ENCODE measurements at places on chromosomes 3 and 15. TPM values are rescaled to one million over a fixed set of nuclear protein-coding genes. Genes with fewer than 3 reads are reported as not detected.
A peak's percentile ranks its signal among the peaks of the same experiment; 100 is the strongest.

DNA sequence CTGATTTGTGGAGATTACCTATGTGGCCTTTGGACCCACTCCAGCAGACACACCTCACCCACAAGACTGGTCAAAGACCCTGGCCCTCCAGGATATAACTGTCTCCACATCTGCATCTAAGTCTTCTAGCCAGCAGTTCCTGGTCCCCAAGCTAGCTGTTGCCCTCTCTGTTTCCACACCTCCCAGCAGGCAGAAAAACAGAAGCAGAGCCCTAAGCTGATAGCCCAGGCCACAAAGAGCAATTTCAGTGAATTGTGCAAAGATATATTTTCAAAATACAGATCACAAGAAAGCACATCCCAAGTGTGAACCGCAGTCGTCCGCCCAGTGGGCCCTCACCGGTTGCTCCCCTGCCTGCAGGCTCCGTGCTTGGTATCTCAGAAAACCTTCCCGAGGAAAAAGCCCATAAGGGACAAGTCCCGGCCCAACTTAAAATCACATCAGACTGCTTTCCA is 2.6 kb downstream of the TNIK start:
- no peak for DNase-seq

- no peak for DNase-seq
These were observed 85.4 kb upstream of the ABHD2 start for GRCh38 chr15:89002830-89003229.

DNA sequence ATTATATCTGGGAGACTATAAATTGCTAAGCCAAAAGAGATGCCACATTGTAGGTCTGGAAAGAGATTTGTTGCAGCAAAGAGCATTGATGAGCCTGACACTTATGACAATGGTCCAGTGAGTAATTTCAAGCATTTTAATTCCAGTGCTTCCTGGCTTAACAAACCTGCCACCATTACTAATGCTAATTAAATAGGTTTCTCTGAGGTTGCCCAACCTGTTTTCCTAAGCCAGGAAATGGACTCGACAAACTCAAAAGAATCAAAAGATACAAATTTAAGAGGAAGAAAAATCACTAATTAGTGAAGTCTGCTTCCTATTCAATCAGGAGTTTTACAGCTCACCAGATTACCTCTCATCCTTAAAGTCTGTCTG is 36.7 kb upstream of the CTDSPL start:
- DNase-seq = no peak

Gene COMMD2
- 16.8 TPM for total RNA-seq

Gene TMA7
- total RNA-seq = 262 TPM

DNA sequence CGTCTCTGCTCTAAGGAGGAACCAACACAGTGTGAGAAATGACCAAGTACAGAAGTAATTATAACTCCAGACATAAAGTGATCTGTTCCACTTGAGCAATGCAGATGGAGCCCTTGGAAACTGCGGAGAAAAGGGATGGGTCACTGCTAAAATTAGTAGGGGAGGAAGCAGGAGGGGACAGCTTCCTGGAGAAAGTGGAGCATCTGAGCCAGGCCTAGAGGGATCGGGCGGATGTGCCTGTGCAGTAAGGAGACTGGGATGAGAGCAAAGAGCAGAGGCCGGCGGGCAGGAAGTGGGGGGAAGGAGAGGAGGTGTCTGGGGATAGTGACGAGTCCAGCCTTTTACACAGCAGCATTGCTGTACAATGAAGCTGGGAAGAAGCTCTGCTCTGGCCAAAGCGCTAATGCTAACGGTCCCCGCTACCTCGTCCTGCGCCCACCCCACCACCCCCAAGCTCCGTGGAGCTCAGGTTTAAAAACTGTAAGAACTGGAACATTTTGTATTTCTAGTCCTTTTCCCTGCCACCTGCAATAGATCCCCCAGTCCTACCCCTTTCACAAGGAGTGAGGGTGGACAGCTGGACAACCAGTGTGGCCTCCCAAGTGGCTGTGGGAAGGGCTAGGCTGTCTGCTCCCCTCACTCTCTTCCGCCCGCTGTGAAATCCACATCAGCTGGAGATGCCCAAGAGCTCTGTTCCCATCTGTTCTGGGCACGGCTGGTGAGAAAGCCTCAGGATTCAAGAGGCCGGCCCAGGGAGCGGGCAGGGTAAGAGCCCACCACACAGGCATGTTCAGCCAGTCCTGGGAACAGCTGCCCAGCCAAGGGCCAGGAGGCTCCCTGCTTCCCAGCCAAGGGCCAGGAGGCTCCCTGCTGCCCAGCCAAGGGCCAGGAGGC is 53.0 kb upstream of the HES1 start:
- DNase-seq = peak; percentile 65

DNA sequence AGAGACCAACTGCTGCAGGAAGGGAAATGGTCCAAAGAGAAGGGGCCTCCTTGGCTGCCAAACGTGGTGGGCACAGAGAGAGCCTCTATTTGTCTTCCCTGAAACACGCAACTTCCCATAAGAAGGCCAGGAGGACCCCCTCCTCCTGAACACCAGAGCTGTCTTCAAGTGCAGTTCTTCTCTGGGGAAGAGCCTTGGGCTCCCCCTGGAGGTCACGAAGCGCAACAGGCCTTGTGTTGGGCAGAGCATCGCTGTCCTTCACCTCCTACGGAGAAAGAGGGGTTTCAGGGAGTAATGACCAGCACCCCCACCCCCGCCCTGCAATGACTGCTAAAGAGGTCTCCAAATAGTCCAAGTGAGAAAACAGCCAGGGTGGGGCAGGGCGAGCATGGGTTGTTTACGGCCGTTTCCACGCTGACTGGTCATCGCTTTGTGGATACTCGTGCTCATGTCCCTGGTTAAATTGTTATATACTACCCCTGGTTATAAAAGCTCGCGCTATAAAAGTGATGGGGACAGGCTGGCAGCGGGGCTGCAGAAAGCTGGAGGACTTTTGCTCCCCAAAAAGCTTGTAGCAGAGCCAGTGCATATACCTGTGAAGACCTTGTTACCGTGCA is 397.5 kb upstream of the ATP10A start:
- DNase-seq = peak; percentile 52

GRCh38 chr3:196968233-196969133 is at the start of gene PIGZ:
Gene PIGZ, minus strand, starts transcription at chr3:196968833. Its CDS starts 16,802 bp downstream, at chr3:196952031.
- DNase-seq = peak; percentile 76

DNA sequence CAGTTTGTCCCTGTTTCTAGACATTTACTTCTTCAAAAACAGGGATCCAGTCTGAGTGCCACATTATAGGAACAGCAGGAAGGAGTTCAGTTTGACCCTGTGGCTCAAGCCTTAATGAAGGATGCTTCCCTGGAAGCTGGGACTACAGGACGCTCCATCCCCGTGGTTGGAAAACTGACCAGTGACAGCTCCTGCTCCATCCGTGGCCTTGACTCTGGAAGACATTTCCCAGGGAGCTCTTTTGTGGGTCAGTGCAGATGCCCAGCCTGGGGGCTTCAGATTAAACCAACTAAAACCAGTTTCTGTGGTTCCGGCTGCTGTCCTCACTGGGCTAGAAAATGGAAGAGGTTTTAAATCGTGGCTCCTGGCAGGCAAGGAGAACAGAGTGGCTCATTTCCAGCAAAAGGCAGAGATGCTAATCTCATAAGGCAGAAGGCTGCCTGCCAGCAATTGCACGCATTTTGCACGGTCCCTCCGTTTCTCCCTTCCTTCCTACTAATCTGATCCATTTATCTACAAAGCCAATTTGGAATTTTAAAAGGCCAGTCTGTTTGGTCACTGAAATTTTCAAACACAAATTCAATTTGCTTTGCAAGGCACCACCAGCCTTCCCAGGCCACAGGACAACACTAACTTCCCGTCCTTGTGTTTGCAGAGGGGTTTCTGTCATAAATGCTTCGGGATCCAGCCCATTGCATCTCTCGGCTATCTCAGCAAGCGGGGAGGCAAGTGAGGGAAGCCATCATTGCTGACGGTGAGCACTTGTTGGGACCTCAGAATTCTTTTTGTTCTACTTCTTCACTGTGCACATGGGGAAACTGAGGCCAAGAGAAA is 6.2 kb upstream of the SSUH2 start:
- DNase-seq = no peak

Gene SI
- total RNA-seq = not detected

DNA sequence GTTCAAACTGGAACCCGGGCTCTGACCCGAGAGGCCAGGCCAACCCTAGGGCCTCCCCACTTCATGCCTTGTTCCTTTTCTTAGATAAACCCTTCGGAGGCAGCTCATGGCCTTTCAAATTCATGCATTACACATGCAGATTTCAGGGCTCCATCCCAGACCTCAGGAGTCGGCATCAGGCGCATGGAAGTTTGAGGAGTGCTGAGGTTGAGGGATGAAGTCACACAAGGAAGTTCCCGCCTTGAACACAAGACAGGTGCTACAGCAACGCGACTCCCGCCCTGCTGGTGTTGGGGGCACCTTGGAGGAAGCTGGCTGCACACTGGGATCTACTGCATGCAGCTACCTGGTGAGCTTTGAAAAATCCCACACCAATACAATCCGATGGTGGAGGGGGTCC is 245.2 kb upstream of the LYSMD4 start:
- no peak for DNase-seq

Gene SPATA12
- not detected for total RNA-seq

DNA sequence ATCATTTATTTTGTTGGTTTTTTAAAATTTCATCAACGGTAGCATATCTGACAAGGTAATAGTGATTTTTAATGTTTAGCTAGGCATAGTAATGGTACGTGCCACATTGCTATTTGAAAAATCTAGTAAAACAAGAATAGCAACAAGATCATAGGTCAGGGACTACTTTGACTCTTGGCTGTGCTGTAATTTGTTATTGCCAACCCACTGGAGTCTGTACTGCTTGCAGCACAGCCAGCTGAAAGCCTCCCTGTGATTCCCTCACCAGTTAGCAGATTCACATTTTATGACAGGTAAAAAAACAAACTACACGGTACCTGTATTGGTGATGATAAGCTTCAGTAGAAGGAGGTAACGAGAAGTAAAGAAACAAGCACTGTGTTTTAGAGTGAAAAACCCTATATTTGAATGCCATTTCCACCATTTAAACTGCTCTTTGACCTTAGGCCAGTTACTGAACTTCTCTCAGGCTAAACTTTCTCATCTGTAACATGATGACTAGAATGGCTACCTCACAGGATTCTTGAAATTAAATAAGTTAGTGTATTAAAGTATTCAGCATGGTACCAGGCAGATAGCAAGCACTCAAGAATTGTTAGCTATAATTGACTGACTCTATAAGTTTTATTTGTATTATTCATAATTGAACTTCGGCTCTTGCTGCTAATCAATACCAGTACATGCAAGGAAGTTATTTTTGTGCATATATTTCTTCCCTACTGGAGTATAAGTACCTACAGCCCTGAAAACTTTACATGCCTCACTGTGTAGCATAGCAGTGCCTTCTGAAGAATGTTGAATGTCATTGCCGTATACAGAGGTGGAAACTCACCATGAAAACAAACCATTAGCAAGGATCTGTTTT is 16.1 kb downstream of the FILIP1L start:
- no peak for DNase-seq

- no peak for DNase-seq
These were observed 31.0 kb downstream of the MITF start for GRCh38 chr3:69770219-69770618.

- no peak for DNase-seq
These were observed 27.8 kb upstream of the AZI2 start for GRCh38 chr3:28376424-28376823.

GRCh38 chr3:45465192-45465591 is 76.8 kb downstream of the LARS2 start:
- DNase-seq = no peak

GRCh38 chr15:53158995-53159394 is 368.9 kb upstream of the ONECUT1 start:
- no peak for DNase-seq

- DNase-seq = no peak
These were observed 11.0 kb upstream of the ARL14 start for GRCh38 chr3:160665784-160666526.

DNA sequence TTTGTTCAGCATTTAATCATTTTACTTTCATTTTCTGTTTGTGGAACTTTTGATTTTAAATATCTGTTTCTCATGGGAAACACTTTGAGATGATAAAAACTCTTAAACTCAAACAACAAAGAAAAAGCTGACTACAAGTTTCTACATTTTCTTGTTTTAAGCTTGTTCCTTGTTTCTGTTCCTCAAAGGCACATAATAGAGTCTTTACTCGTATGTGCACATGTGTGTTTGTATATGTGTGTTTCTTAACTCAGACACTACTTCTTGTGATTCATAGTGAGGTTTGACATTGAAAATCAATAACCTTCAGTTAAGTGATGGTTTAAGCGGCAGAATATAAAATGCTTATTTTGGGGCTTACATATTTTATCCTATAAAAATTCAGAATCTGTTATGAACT is 786.7 kb upstream of the EPHA6 start:
- DNase-seq = no peak

- no peak for DNase-seq
These were observed 61.2 kb upstream of the PTX3 start for GRCh38 chr3:157375342-157375986.

DNA sequence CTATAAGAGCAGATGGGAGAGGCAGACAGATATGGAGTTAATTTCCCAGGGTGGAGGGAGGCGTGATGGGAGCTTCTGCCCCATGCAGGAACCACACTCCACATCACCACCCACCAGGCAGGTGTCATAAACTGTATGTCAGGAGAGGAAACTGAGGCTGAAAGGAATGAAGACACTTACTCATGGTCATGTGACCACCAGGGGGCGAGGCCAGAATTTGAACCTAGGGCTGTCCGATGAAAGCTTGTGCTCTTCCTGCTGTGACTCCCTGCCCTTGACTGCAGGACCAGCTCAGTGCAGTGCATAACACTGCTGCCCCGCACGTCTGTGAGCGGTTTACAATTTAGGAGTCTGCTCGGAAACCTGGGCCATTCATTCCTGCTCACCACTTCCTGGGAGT is 28.8 kb downstream of the NUP210 start:
- no peak for DNase-seq

DNA sequence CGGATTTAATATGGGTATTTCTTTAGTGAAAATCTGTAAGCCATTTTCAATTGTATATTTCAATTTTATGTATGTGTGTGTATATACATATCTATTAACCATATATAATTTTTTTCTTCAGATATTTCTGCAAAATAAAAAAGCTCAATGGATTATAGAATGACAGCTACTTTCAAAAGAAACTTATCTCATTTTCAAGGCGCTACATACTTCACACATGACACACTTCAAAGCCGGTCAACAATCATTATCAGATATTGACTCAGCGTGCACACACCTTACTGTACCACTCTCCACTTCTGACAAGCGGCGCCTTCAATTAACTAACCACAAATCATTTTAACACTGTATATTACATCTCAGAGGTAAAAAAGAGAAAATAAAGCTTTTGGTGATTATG is 39.6 kb downstream of the ATP13A3 start:
- no peak for DNase-seq

DNA sequence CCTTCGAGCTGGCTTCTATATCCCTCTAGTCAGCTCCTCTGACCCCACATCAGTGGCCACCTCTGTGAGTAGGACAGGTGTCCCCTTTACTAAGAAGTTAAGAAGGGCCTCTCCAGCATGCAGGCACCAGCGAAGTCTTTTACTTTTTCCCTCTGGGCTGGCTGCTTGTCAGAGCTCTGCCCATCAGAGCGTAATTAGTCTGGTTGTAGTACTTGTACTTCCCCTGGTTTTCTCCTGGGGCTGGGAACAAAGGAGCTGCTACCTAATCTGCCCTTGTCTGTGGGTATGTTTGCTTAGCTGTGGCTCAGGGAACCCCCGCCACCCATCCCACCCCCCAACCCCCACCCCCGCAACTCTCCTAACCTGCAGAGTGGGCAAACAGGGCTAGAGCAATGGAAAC is 27.4 kb upstream of the ALPK3 start:
- no peak for DNase-seq

Gene XCR1
- total RNA-seq = not detected

- no peak for DNase-seq
These were observed 49.5 kb downstream of the GLDN start for GRCh38 chr15:51390966-51391422.

GRCh38 chr3:103127737-103128136 is 692.9 kb downstream of the ZPLD1 start:
- no peak for DNase-seq

GRCh38 chr3:171459137-171459941 is 866 bp downstream of the TNIK start:
- DNase-seq = peak; percentile 50
